Cortex of kidney (tissue), 1 donor: ENCODE measurements at places on chromosomes 16 and 17.

GRCh38 chr17:43456661-43457361, 27.0 kb upstream of the DHX8 start:
- DNase-seq = no peak

- DNase-seq = no peak
These were observed 744 bp upstream of the GGNBP2 start for GRCh38 chr17:36544044-36544306.

- no peak for DNase-seq
These were observed 1.7 kb upstream of the TAF15 start for GRCh38 chr17:35807371-35808144.

DNA sequence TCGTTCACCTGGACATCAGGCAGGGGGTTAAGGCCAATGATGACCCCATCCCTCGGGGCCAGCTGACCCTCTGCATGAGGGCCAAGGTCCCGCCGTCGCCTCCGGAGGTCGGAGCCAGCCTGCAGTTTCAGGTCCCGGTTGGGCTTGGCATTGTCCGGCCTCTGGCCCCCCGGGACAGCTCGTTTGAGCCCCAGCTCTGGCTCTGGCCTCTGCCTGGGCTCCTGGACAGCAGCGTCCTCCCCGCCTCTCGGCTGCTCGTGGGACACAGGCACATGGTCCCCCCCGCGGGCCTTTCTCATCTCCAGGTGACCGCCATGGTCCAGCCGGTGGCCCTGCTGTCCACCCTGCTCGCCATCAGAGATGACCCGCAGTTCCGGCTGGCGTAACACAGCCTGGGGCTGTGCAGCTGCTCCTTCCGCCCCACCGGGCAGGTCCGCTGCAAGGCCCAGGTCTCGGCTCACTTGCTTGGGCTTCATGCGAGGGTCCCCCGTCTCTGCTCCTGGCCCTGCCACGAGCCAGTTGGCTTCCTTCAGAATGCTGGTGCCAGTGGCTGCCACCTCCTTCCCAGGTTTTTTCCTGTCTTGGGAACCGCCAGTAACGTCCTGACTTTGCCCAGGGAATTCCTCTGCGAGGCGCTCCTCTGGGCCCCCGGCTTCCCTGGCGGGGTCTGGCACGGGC, 6.7 kb downstream of the NDUFAF8 start:
- DNase-seq = no peak

- no peak for DNase-seq
These were observed 20.3 kb downstream of the METRNL start for GRCh38 chr17:83099570-83100181.

- DNase-seq = no peak
These were observed 54.4 kb upstream of the PABPN1L start for GRCh38 chr16:88920618-88921590.

DNA sequence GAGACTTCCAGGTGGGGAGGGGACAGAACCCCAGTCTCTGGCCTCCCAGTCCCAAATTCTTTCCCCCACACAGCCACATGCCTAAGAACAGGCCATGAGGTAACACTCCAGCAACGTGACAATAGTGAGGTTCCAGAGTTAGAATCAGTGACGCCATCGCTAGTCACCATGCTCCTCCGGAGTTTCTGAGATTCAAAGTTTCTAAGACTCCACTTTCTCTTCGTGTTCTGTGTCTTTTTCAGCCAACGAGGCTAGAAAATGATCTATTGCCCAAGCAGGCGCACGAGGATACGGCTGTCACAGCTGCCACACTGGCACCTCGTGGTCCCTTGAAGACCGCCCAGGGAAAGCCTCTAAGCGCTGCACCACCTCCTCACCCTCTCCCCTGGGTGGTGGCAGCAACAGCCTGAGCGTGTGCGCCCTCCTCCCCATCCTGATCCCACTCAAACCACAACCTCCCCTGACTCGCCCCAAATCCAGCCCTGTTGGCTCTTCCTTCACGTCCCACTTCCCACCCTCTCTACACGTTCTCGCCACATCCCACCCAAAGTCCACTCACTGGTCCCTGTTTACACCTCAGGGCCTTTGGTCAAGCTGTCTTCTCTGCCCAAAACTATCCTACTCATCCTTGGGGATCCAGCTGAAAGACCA, 1.0 kb downstream of the MCRIP1 start:
- no peak for DNase-seq

DNA sequence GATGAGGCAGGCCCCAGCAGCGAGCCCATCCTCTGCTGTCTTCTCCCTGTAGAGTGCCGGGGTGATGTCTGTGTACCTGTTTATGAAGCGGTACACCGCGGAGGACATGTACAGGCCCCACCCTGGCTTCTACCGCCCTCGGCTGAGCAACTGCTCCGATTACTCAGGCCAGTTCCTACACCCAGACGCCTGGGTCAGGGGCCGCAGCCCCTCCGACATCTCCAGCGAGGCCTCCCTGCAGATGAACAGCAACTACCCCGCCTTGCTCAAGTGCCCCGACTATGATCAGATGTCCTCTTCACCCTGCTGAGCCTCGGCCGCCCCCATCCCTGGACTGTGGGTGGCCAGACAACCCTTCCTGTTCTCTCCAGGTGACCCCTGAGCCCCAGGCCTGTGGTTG, 50.0 kb downstream of the CACNG5 start:
- no peak for DNase-seq

DNA sequence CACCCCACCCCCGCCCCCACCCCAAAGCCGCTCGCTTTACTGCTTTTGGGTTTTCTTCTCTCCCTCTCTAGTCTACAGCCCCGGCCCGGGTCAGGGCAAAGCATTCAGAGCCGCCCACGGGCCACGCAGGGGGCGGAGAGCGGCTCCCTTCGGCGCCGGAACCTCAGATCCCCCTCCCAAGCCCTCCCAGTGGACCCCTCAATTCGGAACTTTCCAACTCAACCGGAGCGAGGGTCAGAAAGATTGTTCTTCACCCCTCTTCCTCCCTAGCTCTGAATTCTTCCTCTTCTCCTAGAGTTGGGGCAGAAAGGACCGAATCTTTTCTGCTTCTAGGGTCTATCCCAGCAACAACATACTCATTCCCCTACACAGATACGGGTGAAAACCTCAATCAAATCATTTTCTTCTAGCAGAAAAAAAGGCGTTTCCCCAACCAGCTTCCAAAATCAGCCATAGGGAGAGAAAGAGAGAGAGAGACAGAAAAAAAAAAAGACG, 1.0 kb downstream of the HOXB2 start:
- no peak for DNase-seq

DNA sequence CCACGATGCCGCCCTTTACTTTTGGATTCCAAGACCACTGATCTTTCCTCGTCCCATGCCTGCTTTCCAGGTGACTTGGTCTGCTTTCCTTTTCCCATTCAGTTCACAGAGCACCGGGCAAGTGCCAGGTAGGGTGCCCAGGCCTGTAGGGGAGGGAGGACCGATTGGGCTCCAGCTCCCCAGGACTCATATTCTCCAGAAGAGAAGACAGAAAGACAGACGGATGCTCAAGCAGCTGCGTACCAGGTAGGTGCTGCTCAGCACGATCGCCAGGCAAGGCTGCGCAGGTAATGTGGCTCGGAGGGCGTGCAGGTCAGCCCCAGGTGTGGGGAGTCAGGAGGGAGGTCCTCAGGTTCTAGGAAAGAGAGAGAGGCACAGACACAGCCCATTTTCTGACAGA, 67.5 kb upstream of the ZNF423 start:
- no peak for DNase-seq
